ENCODE measurements at places on chromosomes 7 and 10. TPM values are rescaled to one million over a fixed set of nuclear protein-coding genes. Genes with fewer than 3 reads are reported as not detected.

CCL24 gene
- not detected for total RNA-seq

FAM24B gene
- total RNA-seq = 3.8 TPM

GLUD1 gene
- total RNA-seq = 206 TPM

ZNF365 gene
- 0.70 TPM for total RNA-seq

SVIL gene
- 103 TPM for total RNA-seq

NRCAM gene
- 1.1 TPM for total RNA-seq

SFMBT2 gene
- total RNA-seq = 0.08 TPM

SPDYE2B gene
- total RNA-seq = 0.12 TPM

TEX36 gene
- not detected for total RNA-seq

R3HCC1L gene
- 10.6 TPM for total RNA-seq

AOAH gene
- not detected for total RNA-seq

RBP4 gene
- total RNA-seq = 0.23 TPM

PLEKHS1 gene
- total RNA-seq = not detected

ATG9B gene
- total RNA-seq = not detected

ABI1 gene
- 21.7 TPM for total RNA-seq
